ENCODE measurements at places on chromosomes 7 and 10.

- DNase-seq, result no peak
Measured at GRCh38 chr7:107233981-107234380, 65.2 kb downstream of the HBP1 start.

DNA sequence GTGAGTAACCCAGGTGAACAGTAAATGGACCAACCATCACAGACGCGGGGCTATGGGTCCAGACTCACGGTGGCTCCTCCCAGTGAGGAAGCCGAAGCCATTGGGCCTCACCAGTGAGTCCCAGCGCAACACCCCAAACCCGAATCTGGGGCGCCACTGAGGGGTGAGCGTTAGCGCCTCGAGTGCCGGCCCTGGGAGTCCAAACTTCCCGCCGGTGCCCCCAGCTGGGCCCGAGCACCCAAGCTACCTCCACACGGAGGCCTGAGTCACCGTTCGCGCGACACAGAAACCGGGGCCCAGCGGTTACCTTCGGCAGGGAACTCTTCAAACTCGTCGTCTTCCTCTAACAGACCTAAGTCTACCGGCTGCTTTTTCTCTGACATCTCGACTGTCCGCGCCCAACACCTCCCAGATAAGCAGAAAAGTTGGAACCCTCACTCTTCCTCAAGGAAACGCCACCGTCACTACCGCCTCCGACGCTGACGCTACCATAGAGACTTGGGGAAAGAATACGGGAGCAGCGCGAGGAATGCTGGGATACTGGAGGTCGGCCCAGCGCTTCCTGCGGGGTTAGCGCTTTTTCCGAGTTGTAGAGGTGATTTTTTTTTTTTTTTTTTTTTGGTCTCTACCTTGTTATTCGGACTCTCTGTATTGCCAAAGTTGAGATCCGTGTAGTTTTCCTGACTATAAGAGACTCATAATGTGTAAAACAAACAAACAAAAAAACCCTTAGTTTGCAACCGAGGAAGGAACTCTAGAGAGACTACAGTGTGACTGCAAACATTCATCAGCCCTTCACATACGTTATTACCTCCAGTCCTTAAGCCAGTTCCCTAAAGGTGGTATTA lies at the start of gene SEM1:
Gene SEM1, minus strand, starts transcription at position 466 of the 848 bp plus-strand sequence. Its CDS starts 83 bp downstream, at position 383.
- DNase-seq, result peak; percentile 23

- DNase-seq, result no peak
Measured at GRCh38 chr7:80440883-80441282, 71.0 kb downstream of the GNAT3 start.

- no peak for DNase-seq
Measured at GRCh38 chr10:97827702-97828291, 21.8 kb upstream of the GOLGA7B start.

- no peak for DNase-seq
Measured at GRCh38 chr10:49230004-49230403, 41.8 kb upstream of the TMEM273 start.

DNA sequence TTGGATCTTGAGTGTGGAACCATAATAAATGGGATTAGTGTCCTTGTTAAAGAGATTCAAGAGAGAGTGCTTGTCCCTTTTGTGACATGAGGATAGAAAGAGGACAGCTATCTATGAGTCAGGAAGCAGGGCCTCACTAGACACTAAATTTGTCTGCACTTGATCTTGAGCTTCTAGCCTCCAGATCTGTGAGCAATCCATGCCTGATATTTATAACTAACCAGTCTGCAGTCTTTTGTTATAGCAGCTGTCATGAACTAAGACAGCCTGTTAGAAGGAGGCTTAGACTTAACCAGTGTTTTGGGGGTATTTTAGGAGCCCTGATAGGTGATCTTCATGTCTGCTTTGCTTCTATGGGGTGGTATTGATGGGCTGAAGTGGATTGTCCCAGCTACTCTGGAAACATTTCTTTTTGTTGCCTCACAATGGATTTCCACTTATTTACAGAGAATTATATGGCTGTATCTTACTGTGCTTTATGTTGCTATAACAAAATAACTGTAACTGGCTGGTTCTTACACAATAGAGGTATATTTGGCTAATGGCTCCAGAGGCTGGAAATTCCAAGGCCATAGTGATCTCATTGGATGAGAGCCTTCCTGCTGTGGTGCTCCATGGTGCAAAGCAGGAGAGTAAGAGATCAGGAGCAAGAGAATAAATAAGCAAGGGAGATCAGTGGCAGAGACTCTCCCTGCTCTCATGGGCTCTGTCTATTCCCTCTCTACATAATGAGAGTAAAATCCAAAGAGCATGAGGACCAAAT lies 23.4 kb upstream of the AKR1C3 start:
- DNase-seq, result no peak

- no peak for DNase-seq
Measured at GRCh38 chr10:26593896-26594295, 103.6 kb upstream of the PDSS1 start.
